ENCODE measurements at places on chromosomes 4 and X. TPM values are rescaled to one million over a fixed set of nuclear protein-coding genes. Genes with fewer than 3 reads are reported as not detected.

Gene PNCK
- not detected for total RNA-seq

Gene GIMD1
- not detected for total RNA-seq

Gene DGAT2L6
- not detected for total RNA-seq

Gene HERC5
- total RNA-seq: 12.0 TPM

DNA sequence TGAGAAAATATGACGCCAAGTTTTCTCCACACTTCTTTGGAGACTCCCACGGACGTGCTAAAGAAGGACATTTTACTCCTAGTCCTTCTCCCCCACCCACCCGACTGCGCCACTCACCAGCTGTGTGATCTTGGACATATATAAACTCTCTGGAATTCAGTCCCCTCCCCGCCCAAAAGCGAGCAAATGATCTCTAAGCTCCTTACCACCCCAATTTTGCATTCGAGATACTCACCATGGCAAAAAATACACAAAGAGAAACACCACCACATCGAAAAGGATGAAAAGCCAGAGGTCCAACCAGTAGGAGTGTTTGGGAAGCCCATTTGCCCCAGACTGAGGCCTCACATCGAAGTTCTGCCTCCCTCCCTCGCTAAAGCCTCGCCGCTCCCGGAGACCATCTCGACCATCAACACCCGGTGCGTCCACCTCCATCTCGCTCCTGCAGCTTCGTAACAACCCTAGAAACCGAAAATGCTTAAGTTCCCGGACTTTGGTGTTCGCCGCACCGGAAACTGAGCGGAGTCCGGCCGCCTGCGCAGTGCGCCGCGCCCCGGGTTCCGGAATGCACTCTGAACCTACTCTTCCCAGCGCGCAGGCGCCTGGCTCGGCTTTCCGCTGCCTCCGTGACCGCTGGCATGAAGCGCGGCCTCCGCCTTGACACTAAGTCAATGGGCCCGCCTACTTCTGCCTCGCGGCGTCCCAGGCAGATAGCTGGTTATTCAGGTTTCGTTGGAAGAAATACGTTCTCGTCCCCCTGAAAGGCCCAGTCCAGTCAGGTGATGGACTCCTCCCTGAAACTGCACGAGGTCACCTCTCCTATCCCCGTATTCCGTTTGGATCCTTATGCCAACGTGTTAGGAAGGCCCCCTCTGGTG lies 21.6 kb downstream of the FABP2 start:
- DNase-seq: peak; percentile 86

GRCh38 chrX:640641-641040 lies 10.1 kb downstream of the SHOX start:
- no peak for DNase-seq

DNA sequence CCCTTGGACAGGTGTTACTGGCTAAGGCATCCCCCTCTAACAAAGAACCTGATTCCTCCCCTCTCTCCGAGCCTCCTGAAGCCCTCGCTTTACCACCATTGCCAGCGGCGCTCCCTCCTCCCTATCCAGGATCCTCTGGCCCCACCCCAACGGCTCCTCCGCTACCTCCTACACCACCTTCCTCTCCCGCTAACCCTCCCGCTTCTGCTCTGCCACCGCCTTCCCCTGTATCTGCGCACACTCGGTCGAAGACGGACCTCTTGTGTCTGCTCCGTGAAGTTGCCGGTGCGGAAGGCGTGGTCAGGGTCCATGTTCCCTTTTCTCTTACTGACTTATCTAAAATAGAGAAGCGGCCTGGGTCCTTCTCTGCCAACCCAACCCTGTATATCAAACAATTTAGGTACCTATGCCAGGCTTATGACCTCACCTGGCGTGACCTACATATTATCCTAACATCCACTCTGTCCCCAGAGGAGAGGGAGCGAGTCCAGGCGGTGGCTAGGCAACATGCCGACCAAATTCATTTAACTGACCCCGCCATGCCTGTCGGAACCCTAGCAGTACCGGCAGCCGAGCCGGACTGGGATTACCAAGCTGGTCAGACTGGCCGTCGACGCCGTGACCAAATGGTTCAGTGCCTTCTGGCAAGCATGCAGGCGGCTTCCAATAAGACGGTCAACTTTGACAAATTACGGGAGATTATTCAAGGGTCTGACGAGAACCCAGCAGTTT lies 958.9 kb downstream of the RPA4 start:
- peak; percentile 70 for DNase-seq

- no peak for DNase-seq
These were observed 72.6 kb downstream of the FHDC1 start for GRCh38 chr4:153008578-153009199.

DNA sequence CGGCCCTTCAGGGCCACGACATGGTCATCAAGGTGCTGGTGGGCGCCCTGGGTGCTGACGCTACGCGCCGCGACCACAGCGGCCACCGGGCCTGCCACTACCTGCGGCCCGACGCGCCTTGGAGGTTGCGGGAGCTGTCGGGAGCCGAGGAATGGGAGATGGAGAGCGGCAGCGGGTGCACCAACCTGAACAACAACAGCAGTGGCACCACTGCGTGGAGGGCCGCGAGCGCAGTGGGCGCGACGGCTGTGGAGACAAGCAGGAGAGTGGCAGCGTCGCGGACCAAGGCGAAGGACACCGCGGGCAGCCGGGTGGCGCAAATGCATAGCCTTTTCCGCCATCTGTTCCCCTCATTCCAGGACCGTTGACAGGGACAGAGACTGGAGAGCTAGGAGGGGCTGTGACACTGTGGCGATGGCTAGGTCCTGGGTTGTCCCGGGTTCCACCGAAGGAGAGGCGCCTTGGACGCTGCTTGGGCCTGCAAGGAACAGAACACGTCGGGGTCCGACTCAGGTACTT lies 919 bp downstream of the SOWAHD start:
- no peak for DNase-seq

DNA sequence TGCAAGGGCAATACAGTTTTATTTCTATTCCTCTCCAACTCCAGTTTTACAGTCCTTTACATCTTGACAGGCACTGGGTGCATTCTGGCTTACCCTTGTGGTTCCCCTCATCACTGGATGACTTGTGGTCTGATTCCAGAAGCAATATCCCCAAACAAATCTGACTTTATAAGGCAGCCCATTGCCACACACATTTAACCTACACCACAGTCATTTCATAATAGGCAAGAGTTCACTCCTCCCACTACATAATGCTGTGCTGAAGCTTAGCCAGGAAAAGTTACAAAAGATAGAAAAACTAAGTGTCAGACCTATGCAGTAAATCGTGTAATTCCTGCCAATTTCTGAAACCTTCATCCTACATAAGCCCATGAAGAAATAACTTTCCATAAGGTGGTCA lies 82.9 kb upstream of the MID1IP1 start:
- DNase-seq: no peak

DNA sequence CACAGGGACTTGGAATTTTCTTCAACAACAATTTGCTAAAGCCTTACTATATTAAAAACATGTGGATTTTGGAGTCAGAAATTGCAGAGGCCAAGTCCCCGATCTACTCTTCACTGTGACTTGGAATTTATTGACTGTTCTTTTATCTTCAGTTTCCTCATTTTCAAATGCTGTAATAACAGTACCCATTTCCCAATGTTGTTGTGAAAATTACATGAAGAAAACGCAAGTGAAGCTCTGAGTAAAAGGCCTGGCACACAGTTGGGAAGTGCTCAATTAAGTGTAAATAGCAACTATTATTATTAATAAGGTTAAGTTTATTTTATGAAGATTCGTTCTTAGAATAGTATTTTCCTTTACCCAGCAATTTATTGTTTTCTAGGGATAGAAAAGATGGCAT lies 15.7 kb downstream of the STBD1 start:
- no peak for DNase-seq

DNA sequence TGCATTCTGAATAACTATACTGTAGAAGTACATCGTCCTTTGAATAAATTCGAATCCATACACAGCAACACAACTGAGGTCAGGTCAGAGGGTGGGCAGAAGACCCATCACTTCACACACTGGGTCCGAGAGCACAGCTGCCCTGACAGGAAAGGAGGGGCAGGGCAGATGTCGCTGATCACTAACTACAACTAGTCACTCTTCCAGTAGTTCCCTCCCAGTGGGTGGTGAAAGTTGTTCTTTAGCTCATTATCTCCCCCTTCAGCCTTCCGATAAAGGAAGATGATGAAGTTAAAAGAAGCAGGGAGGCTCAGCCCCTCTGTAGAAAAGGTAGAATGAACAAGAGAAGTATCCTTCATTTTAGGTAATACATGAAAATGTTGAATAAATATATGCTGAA lies 278.9 kb downstream of the INPP4B start:
- DNase-seq: no peak

GRCh38 chr4:61214680-61215079 lies 14.6 kb downstream of the ADGRL3 start:
- DNase-seq: peak; percentile 36

- peak; percentile 51 for DNase-seq
These were observed 35.5 kb downstream of the DLG3 start for GRCh38 chrX:70479922-70480659.

- DNase-seq: no peak
These were observed 121.8 kb upstream of the GALNT7 start for GRCh38 chr4:173046818-173047217.

All from Daoy (cell line).